AG04449 (cell line): ENCODE measurements at places on chromosomes 3 and 15.

GRCh38 chr3:155070316-155070715 is 9.8 kb upstream of the MME start:
- no peak for DNase-seq

GRCh38 chr3:65284546-65284945 is 596.7 kb upstream of the ADAMTS9 start:
- DNase-seq, result no peak

GRCh38 chr3:151171145-151171757 is 31.8 kb downstream of the GPR171 start:
- no peak for DNase-seq

DNA sequence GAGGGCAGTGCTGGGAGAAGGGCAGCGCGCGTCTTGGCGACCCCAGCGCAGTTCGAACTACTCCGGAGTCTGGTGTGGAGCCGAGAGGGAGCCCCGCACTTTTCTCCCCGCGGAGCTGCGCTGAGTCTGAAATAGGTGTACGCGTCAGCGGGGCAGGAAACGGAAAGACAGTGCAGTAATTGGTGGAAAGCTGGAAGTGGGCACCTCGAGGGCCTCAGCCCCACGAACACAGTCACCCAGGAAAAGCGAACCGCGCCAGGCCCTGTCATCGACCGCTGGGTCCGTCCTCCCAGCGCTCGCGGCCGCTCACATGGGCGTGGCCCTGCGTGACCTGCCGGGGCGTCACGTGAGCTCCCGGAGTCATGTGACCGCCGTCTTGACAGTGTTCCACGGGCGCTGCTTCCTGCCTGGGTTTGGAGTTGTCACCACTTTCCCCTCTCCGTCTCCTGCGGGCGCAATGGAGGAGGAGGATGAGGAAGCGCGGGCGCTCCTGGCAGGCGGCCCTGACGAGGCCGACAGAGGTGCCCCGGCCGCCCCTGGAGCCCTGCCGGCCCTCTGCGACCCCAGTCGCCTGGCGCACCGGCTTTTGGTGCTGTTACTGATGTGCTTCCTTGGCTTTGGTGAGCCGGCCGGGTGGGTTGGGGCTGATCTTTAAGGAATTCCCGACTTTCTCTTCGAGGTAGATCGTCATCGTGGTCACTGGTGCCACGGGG is at the start of gene MFSD1:
Gene MFSD1 (plus strand): TSS at position 359 of the 713 bp plus-strand sequence. CDS start 99 bp downstream, at position 458.
- DNase-seq, result peak; percentile 44

GRCh38 chr3:39910826-39911464 is 101.5 kb downstream of the MYRIP start:
- no peak for DNase-seq

DNA sequence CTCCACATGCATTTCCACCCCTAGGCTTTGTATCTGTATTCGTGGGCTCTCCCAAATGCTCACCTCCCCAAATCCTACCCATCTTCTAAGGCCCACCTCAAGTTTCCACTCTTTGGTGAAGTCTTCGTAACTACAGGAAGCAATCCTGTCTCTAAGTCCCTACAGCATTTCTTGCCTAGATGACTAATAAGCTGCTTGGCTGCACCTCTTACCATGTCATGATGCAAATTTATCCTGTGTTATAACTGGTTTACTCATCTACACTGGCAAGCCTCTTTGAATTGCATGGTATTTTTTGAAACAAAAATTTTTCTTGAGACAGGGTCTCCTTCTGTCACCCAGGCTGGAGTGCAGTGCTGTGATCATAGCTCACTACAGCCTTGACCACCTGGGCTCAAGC is 73.3 kb downstream of the SETMAR start:
- no peak for DNase-seq

- DNase-seq, result no peak
These were observed 240.0 kb downstream of the MBNL1 start for GRCh38 chr3:152508705-152509104.

DNA sequence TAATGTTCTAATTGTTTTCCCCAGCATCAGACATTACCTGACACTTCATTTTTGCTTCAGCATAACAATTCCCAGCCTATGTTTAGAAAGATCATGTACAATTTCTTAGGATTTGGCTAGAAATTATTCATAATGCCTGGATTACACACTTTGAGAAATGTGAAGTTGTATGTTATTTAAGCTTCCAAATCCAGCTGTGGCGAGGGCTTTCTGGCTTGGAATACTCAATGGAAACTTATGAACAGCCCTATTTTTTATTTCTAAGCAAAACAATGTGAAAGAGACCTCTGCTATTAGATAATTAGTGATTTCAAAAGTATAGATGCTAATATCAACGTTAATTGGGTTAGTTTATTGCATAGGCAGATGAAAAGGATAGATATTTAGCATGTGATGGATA is 341.6 kb downstream of the ZNF385D start:
- DNase-seq, result no peak

DNA sequence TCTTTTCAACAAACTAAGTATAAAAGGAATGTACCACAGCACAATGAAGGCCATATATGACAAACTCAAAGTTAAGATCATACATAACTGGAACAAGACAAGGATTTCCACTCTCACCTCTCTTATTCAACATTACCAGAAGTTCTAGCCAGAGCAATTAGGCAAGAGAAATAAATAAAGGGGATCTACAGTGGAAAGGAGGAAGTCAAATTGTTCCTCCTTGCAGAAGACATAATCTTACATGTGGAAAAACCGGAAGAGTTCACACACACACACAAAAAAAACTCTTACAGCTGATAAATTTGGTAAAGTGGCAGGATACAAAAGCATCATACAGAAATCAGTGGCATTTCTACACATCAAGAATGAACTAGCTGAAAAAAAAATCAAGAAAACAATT is 277.9 kb downstream of the MCTP2 start:
- DNase-seq, result no peak
